ENCODE measurements at places on chromosomes 7 and 10.

DNA sequence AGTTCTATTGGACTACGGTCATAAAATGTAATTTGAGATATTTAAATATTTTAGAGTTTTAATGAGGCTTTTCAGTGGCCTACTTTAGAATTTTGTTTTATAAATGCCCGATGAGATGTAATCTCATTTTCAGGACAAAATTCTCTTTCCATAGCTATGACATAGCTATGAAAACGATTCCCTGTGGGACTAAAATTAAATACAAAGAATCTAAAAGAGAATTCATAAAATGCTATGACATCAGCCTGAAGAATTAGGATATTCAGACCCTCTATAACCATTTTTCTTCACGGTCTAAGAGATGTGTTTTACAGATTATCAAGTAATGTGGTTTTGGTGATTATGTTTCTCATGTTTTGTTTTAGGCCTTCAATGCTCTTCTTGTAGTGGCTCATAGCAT lies 48.2 kb upstream of the ODAD2 start:
- DNase-seq = no peak

GRCh38 chr7:149216402-149216801 lies 21.1 kb downstream of the ZNF282 start:
- no peak for DNase-seq

DNA sequence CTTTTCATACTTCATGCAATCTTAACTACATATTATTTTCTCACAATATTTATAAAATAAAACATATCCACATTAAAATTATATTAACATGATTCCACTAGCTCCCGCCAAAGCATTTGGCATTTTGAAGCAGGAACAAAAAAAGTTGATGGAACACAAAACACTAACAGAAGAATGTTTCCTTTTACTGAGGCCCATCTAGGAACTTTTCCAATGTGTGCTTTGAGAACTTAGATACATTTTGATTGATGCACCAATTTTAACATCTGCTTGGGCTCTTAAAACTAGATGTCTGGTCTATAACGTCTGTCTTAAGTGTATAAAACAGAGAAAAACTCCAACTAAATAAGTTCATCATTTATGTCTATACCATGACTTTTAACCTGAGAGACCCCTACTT lies 1214.8 kb downstream of the SORCS1 start:
- DNase-seq = no peak

GRCh38 chr7:121604627-121605316 lies 208.7 kb upstream of the FAM3C start:
- DNase-seq = peak; percentile 60

DNA sequence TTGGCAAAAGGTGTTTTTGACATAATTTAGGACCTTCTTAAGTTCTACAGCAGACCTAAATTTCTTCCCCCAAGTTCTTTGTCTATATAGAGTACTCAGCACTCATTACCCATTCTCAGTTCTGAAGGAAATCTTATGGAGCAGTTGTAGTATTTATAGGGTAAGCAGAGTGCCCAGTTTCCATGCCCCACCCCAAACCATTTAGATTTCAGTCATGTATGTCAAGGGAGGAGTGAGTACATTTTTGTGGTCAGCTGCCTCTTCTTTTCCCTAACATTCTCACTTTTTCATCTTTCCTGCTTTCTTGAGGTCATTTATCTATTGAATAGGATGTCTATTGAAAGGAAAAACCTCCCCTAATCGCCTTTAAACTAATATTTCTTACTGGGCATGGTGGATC lies 83.3 kb downstream of the KAT6B start:
- DNase-seq = no peak

GRCh38 chr10:71267508-71268240 lies 51.4 kb upstream of the SLC29A3 start:
- DNase-seq = no peak

DNA sequence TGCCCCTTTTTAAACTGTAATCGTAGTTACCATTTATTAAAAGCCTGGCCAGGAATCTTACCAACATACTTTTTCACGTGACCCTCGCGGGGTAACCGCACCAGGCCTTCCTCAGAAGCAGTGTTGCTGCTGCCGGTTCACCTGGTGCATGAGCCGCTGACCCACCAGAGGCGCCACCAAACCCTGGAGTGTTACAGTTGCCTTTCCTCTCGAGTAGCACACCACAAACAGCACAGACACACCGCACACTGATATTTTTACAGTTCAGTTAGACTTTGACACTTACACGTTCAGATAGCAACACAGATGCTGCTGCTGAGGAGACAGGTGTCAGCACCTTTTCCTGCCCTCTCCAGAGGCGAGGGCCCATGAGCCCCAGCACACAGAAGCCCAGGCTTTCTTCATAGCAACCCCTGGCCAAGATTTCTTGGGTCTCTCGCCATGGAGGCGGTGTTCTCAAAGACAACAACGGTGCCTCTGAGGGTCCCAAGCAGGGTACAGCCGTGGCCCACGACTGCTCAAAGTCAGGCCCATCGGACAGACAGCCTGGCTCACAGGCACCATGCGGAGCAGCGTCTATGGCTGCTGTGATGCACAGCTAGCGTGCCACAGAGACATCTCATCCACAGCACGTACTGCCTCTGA lies 123.1 kb downstream of the DIP2C start:
- DNase-seq = no peak

DNA sequence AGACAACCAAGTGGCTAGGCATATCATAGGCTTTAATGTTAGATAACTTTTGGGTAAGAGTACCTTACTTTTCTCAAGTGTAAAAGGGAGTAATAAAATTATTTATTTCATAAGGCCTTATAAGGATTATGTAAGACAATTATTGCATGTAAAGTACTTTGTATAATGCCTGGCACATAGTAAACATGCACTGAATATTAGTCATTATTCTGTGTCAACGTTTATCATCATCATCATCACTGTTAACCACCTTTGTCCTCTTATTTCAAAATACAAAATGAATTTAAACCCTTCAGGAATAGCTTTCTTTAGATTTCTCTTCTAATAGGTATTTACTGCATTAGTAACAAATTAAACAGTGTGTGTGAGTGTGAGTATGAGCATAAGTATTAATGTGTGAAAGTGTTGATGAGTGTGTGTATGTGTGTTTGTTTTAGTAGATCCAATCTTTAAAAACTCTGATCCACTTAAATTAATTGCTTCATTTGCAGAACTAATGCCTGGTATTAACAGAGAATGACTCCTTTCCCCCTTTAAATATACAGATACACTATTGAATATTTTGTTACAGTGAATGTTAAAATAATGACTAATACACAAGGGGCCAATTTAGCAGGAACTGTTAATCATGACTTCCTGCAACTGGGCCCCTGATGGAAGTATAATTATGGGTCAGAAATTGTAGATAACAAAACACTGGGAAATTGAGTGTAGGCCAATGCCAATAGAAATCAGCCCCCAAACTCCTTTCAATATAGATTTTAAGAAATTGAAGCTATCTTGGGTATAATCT lies 213.3 kb upstream of the FZD8 start:
- no peak for DNase-seq

DNA sequence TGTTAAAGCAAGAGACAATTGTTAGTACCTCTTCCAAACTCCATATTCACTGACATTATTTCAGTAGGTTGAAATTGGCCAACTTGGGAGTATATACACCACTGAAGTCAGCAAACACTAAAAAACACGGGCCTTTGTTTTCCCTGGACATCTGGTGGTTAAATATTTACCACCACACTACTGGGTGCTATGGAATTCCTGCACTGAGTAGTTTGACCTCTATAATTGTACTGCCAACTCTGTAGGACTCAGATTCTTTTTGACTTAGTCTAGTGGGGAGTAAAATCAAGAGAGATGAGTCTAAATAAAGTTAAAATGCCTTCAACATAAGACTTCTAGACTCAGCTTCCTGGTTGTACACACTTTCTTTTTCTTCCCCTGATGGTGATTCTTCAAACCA lies 41.3 kb upstream of the TES start:
- peak; percentile 76 for DNase-seq

DNA sequence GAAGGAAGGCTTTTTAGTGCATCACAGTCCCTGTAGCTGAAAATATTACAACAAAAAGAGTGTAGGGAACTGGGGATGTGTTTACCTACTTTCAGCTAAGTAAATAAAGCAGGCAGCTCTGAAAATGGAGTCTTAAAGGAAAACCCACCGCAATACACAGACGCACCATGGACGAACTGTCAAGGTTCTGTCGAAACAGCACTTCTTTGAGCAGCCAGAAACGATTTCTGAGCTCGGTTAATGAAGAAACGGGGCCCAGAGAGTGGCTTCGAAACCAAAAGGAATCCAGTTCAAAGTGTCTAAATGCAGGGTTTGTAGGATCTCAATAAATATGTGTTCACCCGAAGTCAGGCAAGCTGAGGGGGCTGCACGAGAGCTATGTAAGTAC lies 275.4 kb upstream of the NEBL start:
- no peak for DNase-seq

DNA sequence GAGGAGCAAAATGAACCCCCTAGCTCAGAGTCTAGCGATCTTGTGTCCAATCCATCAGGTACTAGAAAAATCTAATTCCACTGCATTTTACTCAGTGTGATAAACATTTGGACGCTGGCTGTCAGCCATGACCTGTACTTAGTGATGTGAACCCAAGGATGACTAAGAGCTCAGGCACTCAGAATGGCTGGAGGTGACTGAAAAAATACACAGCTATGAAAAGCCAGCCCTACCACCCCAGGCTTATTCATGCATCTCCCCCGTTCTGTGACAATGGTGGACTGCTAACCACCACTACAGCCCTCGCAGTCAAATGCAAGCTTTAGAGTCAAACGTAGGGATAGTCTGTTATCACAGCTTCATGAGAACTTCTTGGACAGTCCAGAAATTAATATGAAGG lies 14.9 kb downstream of the AFAP1L2 start:
- peak; percentile 83 for DNase-seq

- no peak for DNase-seq
Measured at GRCh38 chr7:123994449-123994848, 38.4 kb downstream of the TMEM229A start.

DNA sequence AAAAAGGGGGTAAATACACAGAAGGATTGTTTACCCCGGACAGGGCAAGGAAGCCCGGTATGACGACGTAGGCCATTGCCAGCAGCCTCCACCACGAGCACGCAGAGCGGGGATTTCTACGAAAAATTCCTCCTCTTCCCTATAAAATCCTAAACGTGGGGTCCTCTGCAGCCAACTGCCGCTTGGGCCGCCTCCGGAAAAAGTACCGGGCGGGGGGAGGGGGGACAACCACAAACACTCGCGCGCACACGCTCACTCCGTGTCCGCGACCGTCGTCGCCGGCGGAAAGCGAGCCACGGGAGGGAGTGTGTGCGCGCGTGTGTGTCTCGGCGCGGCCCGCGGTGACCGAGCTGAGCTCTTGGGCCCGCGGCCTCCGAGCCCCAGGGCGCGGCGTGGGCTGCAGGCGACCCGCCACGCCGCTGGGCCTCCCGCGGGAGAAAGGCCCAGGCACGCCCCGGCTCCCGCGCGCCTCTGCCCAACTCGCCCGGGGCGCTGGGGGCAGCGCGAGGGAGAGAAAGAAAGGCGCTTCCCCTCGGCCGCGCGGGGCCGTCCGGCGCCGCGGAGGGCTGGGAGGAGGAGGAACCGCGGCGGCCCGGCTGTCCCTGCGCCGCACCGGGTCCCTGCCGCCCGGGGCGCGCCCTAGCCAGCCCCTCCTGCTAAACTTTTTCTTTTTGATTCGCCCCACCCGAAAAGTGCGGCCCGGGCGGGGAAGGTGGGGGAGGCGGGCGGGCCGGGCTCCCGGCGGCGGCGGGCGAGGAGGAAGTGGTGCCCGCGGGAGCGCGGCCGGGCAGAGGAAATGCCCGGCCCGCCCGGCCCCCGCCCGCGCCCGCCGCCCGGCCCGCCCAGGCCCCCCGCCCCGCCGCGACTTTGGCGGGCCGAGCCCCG lies 1.5 kb downstream of the CTBP2 start:
- peak; percentile 53 for DNase-seq

GRCh38 chr7:150631084-150631826 lies 930 bp downstream of the GIMAP6 start:
- DNase-seq = no peak

GRCh38 chr10:111836064-111836463 lies 347.5 kb downstream of the GPAM start:
- DNase-seq = no peak

- DNase-seq = no peak
Measured at GRCh38 chr7:134047675-134048074, 79.5 kb upstream of the LRGUK start.

GRCh38 chr10:62811159-62811875 lies 4.8 kb downstream of the EGR2 start:
- DNase-seq = no peak

DNA sequence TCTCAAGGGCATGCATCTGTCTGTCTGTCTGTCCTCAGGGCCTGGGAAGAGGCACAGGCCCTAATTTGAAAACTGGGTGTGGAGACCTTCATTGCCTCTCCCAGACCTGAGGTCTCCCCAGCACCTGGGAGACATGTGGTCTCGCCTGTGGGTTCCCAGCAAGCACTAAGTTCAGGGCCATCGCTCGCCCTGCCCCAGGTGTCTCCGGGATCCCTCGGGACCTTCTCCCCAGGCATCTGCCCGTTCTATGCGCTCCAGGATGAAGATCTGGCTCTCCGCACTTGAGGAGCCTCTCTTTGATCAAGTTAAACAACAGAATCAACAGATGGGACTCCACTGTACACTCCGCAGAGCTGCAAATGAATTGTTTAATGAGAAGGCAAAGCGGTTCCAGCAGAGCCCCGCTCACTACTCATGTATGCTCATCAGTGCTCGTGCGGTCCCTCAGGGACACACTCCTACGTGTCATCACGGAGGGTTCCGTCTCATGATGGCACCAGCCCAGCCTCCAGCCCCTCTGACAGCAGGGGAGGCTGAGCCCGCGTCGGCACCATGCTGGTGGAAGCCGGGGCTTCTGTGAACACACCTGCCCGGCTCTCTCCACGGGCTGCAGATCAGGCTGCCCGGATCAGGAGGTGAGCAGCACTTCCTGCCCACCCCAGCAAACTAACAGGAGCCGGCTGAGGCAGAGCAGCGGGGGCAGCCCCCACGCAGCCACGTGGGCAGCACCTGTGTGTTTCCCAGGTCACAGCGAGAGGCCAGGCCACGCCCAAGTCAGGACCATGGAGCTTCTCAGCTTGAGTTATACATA lies 132.8 kb downstream of the TCERG1L start:
- no peak for DNase-seq

- no peak for DNase-seq
Measured at GRCh38 chr10:124685261-124685660, 58.9 kb downstream of the FAM53B start.

DNA sequence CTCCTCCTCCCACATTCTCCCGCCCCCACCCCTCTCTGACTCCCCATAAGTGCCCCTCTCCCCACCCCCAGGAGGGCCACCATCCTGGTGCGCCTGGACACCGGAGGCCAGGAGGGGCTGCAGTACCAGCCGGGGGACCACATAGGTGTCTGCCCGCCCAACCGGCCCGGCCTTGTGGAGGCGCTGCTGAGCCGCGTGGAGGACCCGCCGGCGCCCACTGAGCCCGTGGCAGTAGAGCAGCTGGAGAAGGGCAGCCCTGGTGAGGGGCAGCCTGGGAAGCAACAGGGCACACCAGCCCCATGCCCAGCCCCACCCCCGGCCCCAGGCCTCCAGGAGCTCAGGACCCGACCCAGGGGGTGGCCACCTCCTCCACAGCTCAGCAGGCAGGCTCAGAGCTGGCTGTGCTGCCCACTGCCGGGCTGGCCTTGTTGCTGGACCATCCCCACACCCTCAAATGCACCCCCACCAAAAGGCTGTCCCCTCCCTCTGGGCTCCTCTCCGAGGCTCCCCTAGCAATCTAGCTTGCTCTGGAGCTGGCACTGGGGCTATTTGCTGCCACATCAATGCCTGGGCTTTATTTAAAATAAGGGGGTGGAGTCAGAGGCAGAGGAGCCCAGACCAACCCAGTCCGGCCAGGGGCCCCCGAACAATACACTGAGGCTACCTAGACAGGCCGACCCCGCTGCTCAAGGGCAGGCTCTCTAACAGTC lies 14.8 kb downstream of the ATG9B start:
- DNase-seq = no peak

All from astrocyte of the spinal cord (primary cell).